ENCODE measurements at places on chromosomes 7 and 10. TPM values are rescaled to one million over a fixed set of nuclear protein-coding genes. Genes with fewer than 3 reads are reported as not detected.

ZFYVE27 gene
- total RNA-seq = 26.8 TPM

MSMB gene
- total RNA-seq = not detected

GRID1 gene
- not detected for total RNA-seq

MRC1 gene
- not detected for total RNA-seq

SPDYE6 gene
- total RNA-seq = not detected

CDNF gene
- total RNA-seq = 0.83 TPM

ASZ1 gene
- not detected for total RNA-seq

HSPA12A gene
- 6.1 TPM for total RNA-seq

All from mammary epithelial cell (primary cell).